ENCODE measurements at places on chromosomes 2 and 18.

- DNase-seq = no peak
Observed at GRCh38 chr18:62690236-62690815, 25.0 kb upstream of the PHLPP1 start.

DNA sequence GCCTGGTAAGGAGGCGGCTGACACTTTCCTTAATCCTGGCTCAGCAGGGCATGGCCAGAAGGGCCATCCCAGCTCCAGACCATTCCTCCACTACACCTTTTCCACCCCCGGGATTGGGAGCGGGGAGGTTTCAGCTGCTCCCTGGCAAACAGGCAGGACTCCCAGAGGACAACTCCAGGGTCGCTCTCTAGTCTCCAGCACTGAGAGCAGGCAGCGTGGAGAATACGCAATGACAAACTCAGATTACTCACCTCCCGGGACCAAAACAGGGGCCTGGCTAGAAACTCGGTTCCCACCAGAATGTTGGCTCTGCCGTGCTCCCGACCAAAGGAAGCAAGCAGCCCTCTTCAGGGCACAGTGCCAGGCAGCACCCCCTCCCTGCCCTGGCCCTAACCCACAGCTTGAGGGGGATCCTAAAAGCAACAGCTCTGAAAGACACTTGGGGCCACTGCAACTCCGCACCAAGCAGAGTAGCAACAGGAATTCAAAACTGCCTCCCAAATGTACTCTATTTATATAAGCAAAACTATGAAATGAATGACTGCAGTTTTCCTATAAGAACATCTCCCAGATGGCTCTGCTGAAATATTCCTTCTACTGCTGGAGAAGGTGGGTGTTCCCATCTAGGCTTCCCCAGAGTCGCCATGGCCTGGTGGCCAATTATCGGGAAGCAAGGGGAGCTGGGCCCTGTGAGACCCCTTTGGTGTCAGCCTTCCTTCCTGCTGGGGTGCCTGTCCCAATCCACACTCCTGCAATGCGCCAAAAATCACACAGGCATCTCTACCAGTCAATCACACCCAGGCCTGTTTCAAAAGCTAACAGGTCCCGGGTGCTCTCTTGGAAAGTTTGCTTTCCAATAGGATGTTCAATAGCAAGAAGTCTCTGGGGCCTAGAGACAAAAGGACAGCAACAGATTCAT lies 61.2 kb upstream of the POMC start:
- no peak for DNase-seq

DNA sequence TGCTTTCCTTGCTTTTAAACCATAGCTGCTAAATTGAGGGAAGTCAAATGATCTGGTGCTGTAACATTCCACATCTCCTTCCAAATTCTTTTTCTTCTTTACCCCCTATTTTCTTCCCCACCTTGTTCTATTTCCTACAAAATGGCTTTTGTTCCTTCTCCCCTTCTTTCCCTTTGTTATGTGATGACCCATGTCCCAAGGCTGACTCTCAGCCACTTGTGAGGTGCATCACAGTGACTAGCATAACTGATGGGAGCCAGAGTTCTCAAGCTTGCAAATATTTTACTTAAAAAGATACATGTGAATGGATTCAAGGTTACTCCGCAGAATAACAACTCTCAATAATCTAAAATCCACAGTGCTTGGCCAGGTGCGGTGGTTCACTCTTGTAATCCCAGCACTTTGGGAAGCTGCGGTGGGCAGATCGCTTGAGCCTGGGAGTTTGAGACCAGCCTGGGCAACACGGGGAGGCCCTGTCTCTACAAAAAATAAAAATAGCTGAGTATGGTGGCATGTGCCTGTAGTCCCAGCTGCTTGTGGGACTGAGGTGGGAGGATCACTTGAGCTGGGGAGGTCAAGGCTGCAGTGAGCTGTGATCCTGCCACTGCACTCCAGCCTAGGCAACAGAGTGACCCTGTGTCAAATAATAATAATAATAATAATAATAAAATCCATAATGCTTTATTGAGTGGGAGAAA lies 100.1 kb upstream of the CERS6 start:
- DNase-seq = no peak

- no peak for DNase-seq
Observed at GRCh38 chr2:237483018-237483731, 3.9 kb upstream of the MLPH start.

DNA sequence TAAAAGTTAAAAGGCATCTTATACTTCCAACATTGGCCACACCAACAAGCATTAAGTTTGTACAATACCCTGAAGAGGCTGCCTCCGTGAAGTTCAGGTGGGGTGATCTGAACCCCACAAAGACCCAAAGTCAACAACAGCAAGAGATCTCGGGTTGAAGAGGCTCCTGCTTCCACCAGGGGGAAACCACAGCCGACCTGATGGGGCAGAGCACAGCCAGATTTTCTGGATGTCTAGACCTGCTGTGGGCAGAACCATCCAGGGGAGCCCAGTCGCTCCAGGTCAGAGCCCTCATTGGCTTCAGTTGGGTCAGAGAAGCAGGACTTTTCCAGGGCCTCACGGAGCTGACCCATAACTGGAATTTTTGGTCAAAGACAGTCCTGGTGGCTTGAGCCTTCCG lies 66.5 kb upstream of the ACKR3 start:
- no peak for DNase-seq

- no peak for DNase-seq
Observed at GRCh38 chr2:36541891-36542595, 55.9 kb downstream of the FEZ2 start.

DNA sequence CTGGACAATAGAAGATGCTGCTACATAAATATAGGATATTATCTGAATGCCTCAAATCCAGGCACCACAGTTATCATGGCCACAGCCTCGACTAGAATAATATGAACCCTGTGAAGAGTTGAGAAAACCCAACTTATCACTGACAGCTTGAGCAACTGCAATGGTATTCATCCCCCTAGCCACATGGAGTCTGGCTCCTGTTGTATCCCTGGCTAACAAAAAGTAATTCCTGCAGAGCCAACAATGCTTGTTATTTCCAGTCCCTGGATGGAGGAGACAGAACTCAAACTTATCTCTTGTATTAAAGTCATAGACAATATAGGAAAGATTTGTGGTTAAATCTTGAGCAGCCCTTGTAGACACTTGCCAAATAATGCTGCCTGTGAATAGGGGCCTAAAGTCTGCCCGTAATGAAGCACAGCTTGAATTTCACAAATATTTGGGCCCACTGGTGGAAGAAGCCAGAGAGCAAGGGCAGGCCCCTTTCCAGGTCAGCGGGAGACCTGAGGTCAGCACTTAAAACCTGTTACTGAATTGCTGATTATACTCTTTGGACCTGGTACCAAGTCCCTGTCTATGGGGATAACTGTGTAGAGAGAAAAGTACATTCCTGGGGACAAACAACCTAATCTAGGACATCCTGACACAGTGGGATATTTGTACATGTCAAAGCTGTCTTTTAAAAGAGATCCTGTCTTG lies 28.4 kb upstream of the SUCLG1 start:
- no peak for DNase-seq

DNA sequence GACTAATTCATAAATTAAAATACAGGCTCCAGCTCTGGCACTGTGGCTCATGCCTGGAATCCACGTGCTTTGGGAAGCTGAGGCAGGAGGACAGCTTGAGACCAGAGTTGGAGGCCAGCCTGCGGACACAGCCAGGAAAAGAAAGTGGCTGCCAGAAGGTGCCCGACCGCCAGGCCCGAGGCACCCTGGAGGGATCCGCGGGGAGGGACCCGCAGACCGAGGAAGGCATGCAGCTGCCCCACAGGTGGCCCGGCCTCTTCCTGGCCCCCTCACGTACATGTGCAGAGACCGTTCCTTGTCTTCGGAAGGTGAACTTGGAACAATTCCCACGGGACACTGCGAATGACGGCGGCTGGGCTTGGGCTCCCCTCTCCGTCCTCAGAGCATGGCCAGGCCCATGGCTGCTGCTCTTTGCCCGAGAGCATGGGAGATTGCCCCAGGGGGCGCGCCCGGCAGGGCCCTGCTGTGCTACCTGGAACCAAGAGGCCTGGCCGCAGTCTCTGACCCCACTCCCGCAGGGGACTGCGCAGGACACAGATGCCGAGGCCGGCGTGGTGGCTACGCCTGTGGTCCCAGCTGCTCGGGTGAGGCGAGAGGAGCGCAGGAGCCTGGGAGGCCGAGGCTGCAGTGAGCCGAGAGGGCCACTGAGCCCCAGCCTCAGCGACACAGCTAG lies 55.6 kb upstream of the IMP4 start:
- no peak for DNase-seq

- DNase-seq = no peak
Observed at GRCh38 chr2:235612181-235612950, 118.5 kb downstream of the AGAP1 start.

DNA sequence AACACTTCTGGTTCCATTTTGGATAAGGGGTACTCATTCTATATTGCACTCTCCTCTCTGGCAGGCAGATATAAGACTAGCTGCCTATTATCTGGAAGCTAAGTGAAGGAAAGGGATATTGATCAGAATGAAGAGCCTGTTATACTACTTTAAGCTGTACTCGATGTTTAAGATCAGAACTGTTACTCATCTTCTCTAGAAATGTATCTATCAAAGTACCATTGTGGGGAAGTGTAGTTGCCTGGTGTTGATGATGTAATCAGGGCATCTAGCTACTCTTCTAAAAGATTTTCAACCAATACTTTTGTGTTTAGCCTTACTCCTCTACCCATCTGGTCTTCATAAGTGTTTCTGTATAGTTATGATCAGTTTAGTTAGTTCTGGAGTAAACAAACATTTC lies 5.8 kb downstream of the CAMKMT start:
- DNase-seq = no peak

DNA sequence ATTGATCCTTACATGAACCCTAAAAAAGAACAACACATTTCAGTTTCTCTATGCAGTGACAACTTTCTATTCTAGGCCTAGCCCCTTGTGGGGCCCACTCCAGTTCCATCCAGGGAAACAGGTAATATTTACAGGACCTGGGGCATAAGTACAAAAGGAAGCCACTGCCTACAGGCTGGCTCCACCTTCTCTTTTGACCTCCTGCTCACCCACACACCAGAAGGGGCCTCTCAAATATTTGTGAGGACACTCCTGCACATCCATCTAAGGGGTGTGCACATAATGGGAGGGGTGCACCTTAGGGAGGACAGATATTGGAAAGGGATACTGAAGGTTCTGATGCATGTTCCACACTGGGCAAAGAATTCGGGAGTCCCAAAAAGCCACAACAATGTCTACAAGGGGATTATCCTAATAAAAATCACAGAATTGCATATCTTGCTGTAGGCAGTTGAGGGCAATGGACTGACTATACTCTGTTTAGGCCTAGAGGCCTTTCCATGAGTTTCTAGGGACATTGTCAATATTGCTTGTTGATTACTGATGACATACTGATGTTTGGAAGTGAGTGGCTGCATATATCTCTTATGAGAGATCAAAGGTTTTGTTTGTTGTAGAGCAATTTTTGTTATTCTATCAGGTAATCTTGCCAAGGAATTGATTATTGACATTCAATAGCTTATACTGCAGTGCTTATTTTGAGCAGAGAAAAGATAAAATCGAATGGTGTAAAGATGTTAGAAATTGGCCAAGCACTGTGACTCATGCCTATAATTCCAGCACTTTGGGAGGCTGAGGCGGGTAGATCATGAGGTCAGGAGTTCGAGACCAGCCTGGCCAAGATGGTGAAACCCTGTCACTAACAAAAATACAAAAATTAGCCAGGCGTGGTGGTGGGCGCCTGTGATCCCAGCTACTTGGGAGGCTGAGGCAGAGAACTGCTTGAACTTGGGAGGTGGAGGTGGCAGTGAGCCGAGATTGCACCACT lies 23.8 kb upstream of the HNRNPA3 start:
- no peak for DNase-seq

DNA sequence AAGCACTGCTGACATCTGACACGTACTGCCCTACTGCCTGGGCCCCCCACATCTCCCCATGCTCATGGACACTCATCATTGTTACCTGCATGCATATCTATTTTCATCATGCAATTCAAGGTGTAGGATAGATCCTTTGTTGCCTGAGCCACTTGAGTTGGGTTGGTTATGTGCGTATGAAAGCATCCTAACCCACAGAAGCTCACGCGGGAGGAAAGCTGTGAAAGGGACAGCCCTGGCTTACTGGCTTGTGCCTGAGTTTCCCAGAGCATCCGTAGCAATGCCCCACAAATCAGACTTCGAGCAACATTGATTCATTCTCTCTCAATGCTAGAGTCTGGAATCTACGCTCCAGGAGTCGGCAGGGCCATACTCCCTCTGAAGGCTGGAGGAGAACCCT lies 285.5 kb downstream of the PHLPP1 start:
- no peak for DNase-seq

- DNase-seq = no peak
Observed at GRCh38 chr2:96691022-96691612, 48.6 kb downstream of the FER1L5 start.

GRCh38 chr2:143632751-143633374 lies 503.6 kb downstream of the ARHGAP15 start:
- no peak for DNase-seq

DNA sequence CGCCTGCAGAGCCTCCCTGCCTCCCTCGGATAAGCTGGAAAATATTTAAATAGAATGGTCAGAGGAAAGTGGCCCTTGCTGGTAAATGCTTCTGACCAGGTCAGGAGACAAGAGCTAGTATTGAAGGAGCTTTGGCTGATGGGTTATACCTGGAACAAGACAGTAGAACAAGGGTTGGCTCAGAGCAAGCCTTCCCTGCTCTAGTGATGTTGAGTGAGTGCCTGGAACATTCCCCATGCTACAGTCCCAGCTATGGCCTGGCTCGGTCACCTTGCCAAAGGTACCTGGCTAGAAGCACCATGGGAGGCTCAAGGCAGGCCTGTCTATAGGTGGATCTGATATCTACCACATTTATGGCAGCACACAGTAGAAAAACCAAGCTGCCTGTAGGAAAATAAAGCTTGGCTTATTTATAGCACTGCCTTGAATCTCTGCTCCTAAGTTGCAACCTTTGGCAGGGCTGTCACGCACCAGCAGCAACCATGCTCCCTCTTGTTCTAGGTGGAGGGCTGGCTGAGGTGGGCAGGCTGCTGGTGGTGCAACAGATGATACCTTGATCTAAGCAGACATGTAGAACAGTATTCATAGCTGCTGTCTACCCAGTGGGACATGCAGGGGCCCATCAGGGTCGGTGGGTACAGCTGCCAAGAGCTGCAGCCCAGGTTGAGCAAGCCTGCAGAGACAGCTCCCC lies 66.7 kb upstream of the BCL2L11 start:
- DNase-seq = no peak

GRCh38 chr2:149042881-149043280 lies 4.4 kb downstream of the LYPD6B start:
- DNase-seq = no peak

DNA sequence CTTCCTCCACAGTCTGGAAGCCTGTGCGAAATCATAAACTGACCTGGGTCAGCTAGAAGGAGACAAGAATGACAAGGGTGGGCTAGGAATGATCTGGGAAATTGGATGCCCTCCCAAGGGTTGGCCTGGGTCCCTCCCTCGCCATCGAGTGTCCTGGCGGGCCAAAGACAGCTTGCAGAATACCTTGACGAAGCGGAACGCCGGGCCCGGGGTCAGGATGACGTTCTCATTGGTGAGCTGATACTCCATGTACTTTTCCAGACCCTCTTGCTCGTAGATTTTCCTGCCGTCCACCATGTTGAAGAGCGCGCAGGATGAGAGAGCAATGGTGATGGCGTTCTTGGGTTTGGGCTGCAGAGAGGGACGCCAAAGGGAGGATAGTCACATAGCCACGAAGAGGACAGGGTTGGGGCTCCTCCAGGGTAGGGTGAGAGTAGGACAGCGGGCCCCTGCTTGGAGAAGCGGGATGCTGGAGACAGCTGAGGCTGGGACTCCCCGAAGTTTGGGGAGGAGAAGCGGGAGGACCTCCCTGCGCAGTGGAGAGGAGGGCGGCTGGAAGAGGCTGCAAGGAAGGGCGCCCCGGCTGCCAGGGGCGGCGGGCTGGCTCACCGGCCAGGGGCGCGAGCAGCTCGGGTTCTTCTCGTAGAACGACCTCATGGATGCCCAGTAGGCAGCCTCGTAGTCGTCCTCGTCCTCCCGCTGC lies 5.3 kb downstream of the NT5C1B start:
- no peak for DNase-seq
